ENCODE measurements at places on chromosomes 13 and 19.

DNA sequence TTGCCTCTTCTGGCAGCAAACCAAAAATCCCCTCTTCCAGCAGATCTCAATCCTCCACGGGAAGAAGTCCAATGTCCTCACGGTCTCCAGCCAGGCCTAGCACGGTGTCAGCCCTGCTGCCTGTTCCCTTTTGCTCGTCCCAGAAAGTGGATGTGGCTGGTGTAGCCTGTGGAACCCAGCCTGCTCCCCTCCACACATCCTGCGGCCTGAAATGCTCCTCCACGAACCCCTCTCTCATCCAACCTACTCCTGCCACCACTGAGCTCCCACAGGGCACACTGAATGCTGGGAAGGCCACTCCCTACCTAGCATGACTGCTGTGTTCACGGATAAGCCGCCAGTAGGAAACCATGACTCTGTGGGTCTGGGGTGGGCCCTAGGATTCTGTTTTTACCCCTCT lies 3.0 kb downstream of the MBOAT7 start:
- no peak for DNase-seq

GRCh38 chr13:48902368-48902767 lies 73.3 kb upstream of the FNDC3A start:
- no peak for DNase-seq

DNA sequence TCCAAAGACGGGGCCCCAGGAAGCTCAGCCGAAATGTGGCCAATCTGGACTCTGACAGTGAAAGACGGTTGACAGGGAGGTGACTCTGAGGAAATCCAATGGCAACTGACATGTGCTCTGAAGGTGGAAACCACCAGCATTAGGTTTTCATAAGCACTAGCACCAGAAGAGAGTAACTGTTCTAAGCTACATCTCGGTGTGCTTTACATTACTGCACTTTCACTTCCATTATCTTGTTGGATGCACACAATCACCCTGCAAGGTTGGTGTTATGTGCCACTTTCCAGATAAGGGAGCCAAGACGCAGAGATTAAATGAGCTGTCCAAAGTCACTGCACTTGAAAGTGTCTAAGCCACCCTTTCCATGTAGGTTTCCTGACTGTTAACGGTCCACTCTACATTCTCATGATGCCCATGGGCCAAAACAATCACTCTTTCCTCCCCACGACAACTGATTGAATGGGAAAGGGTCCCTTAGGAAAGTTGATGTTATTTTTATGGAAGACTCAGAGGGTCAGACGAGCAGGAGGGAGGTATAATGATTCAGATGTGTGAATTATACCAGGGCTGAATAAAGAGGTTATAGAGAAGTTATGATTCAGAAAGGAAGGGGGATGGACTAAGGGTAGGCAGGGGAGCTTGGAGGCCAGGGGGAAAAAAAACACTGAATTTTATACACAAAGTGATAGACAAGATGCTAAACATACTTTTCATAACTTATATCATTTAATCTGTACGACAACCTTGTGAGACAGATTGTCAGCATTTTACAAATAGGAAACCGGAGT lies 52.8 kb downstream of the RUBCNL start:
- no peak for DNase-seq

DNA sequence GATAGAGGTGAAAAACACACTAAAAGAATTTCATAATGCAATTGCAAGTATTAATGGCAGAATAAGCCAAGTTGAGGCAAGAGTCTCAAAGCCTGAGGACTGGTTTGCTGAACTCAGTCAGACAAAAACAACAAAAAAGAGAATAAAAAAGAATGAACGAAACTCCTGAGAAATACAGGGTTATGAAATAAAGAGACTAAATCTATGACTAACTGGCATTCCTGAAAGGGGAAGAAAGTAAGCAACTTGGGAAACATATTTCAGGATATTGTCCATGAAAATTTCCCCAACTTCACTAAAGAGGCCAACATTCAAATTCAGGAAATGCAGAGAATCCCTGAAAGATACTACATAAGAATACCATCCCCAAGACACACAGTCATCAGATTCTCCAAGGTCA lies 47.8 kb downstream of the UBL3 start:
- DNase-seq, result no peak

GRCh38 chr19:27966390-27966816 lies 1246.5 kb downstream of the UQCRFS1 start:
- DNase-seq, result no peak

DNA sequence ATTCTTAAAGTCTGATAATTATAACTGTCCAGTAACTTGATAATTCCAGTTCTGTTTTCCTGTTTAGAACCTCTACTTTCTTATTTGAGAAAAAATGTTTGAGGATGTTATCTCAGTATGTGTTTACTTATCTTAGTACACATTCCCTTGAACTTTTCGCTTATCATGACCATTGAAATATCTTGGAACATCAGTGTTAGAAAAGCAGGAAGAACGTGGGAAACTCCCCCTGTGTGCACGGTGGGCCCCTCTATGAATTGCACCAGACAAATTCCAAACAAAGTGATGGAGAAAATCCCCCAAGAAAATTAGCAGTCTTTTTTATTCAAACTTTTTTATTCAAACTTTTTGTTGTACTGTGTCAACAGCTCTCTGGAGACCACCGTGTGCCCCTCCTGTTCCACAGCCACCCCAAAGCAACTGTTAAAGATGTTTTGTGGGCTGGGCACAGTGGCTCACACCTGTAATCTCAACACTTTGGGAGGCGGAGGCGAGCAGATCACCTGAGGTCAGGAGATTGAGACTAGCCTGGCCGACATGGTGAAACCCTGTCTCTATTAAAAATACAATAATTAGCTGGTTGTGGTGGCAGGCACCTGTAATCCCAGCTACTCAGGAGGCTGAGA lies 78.3 kb upstream of the PEG3 start:
- DNase-seq, result no peak

DNA sequence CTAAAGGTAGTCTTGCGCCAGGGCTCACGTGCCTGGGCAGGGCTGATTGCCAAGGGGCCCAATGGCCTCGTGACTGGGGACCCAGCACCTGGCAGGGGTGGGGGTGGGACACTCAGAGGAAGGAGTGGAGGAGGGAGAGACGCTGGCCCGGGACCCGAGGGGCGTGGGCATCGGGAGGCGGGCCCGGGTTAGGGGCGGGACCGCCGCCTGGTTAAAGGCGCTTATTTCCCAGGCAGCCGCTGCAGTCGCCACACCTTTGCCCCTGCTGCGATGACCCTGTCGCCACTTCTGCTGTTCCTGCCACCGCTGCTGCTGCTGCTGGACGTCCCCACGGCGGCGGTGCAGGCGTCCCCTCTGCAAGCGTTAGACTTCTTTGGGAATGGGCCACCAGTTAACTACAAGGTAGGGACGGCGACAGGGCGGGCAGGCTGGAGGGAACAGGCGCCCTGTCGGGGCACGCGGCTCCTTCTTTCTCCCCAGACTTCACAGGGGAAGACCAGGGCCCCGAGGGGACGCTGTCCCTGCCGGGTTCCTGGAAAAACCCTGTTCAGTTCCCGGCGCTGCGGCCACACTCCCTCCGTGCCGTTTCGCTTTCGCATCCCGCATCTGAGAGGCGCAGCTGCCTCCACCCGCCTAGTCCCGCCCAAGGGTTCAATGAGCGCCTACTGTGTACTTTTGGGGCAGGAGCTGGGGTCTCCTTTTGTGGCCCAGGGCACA lies at the start of gene IFI30:
Gene IFI30 (plus strand): TSS at position 242 of the 717 bp plus-strand sequence. CDS start 29 bp downstream, at position 271.
- DNase-seq, result peak; percentile 84

GRCh38 chr19:41915776-41916414 lies 12.4 kb downstream of the ERFL start:
- DNase-seq, result no peak

DNA sequence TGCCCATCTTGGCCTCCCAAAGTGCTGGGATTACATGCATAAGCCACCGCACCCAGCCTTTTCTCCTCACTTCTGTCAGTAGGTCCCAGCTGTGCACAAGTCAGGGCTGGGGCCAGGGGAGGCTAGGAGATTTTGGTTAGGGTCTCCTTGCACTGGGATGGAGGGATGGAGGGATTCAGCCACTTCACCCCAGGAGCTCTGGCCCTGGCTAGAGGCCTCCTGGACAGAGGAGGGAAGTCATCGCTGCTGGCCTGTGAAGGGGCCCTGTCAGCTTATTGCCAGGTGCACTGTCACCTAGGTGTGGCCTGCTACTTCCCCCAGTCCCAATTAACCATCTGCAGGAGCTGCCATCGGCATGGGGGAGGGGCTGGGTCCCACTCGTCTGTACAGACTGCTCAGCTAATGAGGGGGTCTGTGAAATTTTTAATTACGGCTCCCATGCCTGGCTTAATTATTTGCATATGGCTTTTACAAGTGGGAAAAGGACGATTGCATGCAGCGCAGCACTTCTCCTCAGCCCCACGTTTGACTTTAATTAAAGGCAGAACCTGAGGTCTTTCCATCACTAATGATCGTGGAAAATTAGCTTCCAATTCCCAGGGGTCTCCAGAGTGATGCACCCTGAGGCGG lies 52.4 kb downstream of the CHST8 start:
- DNase-seq, result peak; percentile 37

DNA sequence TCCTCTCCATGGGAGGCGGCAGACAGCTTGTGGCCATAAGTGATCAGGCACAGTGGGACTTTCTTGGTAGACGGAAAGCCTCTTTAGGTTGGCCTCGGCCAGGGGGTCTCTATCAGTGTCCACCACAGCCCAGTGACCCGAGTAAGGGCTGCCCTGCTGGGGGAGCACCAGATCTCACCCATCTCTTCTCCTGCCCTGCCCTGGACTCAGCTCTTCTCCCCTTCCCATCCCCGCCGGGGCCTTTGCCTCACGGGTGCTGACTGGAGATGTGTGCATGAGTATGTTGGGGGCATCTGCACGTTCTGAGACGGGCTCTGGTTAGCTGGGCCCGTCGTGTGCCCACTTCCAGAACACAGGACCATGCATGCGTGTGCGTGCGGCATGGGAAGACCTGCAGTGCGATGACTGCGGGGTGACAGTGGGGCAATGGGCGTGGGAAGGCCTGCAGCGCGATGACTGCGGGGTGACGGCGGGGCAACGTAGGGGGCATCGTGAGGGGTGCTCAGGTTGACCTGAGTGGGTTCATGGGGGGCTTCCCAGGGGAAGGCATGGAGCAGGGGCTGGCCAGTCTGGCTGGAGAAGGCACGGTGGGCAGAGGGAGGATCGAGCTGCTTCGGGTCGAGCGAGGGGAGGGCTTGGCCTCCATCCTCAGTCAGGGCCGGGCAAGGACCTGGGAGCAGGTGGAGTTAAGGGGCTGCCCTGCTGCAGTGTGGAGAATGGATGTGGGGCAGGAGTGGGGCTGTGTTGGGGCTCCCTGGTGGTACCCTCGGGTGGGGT lies 15.9 kb downstream of the EPN1 start:
- DNase-seq, result no peak

- no peak for DNase-seq
Measured at GRCh38 chr13:71516521-71516920, 350.5 kb downstream of the DACH1 start.

DNA sequence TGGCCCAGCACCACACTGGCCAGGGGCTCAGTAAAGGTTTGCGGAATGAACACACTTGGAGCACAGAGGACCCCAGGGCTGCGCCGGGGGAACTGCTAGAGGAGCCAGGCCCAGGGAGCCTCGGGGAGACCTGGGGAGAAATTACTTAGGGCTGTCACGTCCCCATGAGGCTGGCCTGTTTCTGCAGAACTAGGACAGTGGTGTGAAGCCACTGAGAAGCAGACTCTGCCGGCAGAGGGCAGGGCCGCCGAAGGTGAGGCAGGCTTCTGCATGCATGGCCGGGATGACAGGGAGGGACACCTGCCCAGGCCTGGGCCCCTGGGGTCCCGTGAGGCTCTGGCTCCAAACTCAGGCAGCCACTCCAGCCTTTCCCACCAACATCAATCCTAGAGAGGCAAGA lies 26.4 kb downstream of the ELAVL1 start:
- no peak for DNase-seq

DNA sequence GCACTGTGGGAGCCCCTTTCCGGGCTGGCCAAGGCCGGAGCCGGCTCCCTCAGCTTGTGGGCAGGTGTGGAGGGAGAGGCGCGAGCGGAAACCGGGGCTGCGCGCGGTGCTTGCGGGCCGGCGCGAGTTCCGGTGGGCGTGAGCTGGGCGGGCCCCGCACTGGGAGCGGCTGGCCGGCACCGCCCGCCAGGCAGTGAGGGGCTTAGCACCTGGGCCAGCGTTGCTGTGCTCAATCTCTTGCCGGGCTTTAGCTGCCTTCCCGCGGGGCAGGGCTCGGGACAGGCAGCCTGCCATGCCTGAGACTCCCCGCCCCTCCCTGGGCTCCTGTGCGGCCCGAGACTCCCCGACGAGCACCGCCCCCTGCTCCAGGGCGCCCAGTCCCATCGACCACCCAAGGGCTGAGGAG lies 405.2 kb upstream of the PRR20A start:
- no peak for DNase-seq

DNA sequence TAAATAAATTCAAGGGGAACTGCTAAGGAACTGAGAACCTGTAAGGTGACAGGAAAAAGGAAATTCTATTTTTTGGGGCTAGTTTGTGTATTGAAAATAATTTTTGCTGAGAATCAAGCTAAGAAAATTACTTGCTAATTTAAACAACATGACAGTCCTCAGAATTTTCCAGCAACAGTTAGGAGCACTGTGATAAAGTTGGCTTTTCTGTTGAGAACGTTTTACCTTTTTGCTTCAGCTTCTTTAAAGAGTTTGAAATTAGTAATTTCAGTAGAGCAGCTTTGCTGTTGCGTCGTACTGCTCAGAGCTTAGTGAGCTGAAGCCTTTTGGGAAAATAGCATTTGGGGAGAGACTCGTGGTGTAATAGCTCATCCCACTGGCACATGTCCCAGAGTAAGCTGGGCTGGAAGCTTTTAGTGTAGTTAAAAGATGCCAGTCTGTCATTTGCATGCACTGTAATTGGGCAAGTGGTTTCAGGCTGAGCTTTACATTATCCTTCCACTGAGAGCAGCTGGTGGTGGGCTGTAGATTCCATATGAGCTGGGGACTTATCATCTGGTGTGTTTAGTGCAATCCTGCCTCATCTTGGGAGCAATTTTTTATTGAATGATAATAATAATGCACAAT lies 69.8 kb downstream of the LRCH1 start:
- no peak for DNase-seq

DNA sequence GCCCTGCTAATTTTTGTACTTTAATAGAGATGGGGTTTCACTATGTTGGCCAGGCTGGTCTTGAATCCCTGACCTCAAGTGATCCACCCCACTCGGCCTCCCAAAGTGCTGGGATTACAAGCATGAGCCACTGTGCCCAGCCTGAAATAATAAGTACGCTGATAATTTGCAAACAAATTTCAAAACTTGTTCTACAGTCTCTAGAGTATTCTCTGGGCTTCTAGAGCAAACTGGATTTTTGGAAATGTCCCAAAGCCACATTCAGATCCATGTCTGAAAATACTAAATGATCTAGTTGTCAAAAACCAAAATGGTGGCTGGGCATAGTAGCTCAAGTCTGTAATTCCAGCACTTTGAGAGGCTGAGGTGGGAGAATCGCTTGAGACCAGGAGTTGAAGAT lies 39.9 kb upstream of the PSPC1 start:
- DNase-seq, result peak; percentile 15

DNA sequence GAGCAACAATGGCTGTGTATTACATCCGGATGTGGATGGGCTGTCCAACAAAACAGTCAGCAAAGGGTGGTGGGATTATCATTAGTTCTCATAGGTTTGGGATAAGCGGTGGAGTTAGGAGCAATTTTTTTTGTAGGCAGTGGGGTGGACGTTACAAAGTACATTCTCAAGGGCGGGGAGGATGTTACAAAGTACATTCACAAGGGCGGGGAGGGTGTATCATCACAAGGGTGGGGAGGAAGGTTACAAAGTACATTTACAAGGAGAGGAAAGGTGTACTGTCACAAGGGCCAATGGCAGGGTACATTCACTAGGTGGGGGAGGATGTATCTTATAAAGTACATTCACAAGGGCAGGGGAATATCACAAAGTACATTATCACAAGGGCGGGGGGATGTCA lies 20.8 kb upstream of the ZNF561 start:
- no peak for DNase-seq

Measured in activated CD8-positive, alpha-beta memory T cell treated with anti-CD3 and anti-CD28 coated beads for 24 hours (primary cell).